ENCODE measurements at places on chromosomes 2 and 18. TPM values are rescaled to one million over a fixed set of nuclear protein-coding genes. Genes with fewer than 3 reads are reported as not detected.

GRCh38 chr2:95225658-95226057, 18.3 kb downstream of the ZNF892 start:
- H3K27ac ChIP-seq: no peak overlapping the region
- H3K27me3 ChIP-seq: no peaks in the 10 kb centered on the region
- no peak for ATAC-seq

- ATAC-seq: peak; percentile 48
- H3K27ac ChIP-seq: peak within 1 kb of the TSS; percentile 74
- no peaks in the 10 kb centered on the region for H3K27me3 ChIP-seq
- H3K4me1 ChIP-seq: peaks cover 14% of the 10 kb centered on the region
- no peaks in the 10 kb centered on the region for H3K36me3 ChIP-seq
Measured at GRCh38 chr18:34709750-34710441, at the start of gene DTNA. TSS of gene DTNA (plus strand) at chr18:34710298. CDS start at chr18:34755977, 45,679 bp downstream.

DNA sequence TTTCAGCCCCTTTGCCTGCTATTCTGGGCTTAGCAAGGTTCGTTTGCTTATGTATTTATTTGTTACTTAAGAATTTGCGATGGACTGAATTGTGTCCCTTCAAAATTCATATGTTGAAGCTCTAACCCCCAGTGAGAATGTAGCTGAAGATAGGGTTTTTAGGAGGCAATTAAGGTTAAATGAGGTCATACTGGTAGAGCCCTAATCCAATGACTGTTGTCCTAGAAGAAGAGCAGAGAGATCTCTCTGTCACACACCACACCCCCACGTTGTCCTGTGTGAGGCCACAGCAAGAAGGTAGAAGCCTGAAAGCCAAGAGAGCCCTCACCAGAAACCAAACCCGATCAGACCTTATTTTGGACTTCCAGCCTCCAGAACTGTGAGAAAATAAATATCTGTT, 66.7 kb downstream of the KIAA1328 start:
- no peak for ATAC-seq
- no peaks in the 10 kb centered on the region for H3K27me3 ChIP-seq
- no peaks in the 10 kb centered on the region for H3K36me3 ChIP-seq
- H3K27ac ChIP-seq: no peak overlapping the region
- no peak overlapping the region for H3K4me3 ChIP-seq

- no peaks in the 10 kb centered on the region for H3K27me3 ChIP-seq
- H3K4me3 ChIP-seq: no peak overlapping the region
- H3K4me1 ChIP-seq: no peaks in the 10 kb centered on the region
Measured at GRCh38 chr2:101622210-101623030, 75.1 kb upstream of the MAP4K4 start.

- H3K27me3 ChIP-seq: no peaks in the 10 kb centered on the region
- H3K27ac ChIP-seq: no peak overlapping the region
- no peak overlapping the region for H3K4me3 ChIP-seq
- ATAC-seq: no peak
- peaks cover 25% of the 10 kb centered on the region for H3K36me3 ChIP-seq
Measured at GRCh38 chr18:48777026-48777743, 173.6 kb downstream of the SMAD7 start.

GRCh38 chr2:150477347-150477746, 10.1 kb downstream of the RND3 start:
- peaks cover 54% of the 10 kb centered on the region for H3K4me1 ChIP-seq
- H3K36me3 ChIP-seq: no peaks in the 10 kb centered on the region
- no peak for ATAC-seq
- H3K4me3 ChIP-seq: peak overlapping the region; percentile 5

- no peak overlapping the region for H3K4me3 ChIP-seq
- H3K36me3 ChIP-seq: no peaks in the 10 kb centered on the region
- no peak overlapping the region for H3K27ac ChIP-seq
- no peaks in the 10 kb centered on the region for H3K27me3 ChIP-seq
Measured at GRCh38 chr18:56245866-56246580, 392.4 kb downstream of the TXNL1 start.

CAPN14 gene
- 1.7 TPM for total RNA-seq

- no peak for ATAC-seq
- H3K4me1 ChIP-seq: no peaks in the 10 kb centered on the region
- no peaks in the 10 kb centered on the region for H3K36me3 ChIP-seq
- H3K4me3 ChIP-seq: no peak overlapping the region
- H3K27me3 ChIP-seq: no peaks in the 10 kb centered on the region
Measured at GRCh38 chr18:1294229-1294628, 389.6 kb downstream of the ADCYAP1 start.

- H3K4me3 ChIP-seq: no peak overlapping the region
- no peak for ATAC-seq
- no peaks in the 10 kb centered on the region for H3K36me3 ChIP-seq
- no peaks in the 10 kb centered on the region for H3K4me1 ChIP-seq
- H3K27me3 ChIP-seq: no peaks in the 10 kb centered on the region
Measured at GRCh38 chr2:8594731-8595427, 87.0 kb upstream of the ID2 start.

- H3K36me3 ChIP-seq: no peaks in the 10 kb centered on the region
- peak; percentile 72 for ATAC-seq
- no peak overlapping the region for H3K4me3 ChIP-seq
- H3K27me3 ChIP-seq: no peaks in the 10 kb centered on the region
- H3K4me1 ChIP-seq: peaks cover 11% of the 10 kb centered on the region
- H3K27ac ChIP-seq: no peak overlapping the region
Measured at GRCh38 chr2:85551698-85552678, 9.3 kb downstream of the GGCX start.

DNA sequence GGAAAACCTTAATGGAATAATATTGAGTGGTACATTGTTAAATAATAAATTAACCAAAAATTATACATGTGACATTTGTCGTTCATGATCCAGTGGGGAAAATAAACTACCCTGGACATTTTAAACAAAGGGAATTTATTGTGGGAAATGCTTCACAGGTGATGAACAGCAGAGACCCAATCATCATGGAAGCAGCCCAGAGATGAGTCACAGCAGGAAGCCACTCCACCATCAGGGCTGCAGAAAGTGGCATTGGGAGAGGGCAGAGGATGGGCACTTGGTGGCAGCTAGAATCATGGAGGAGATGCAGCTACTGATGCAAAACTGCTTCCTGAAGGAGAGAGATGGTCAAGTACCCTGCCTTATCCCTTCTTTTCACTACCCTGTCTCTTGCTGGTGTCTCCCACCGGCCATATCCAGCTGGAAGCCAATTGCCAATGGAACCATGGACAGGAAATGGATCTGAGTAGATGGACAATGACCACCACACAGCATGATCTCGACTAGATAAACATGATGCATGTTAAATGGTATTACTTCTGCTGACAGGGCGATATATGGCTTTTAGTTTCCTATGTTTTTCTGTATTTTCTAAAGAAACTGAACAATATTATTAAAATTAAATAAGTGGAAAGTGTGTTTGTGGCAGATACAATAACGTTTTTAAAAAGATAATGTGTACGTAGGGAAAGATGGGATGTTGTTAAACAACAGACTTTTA, 139.8 kb downstream of the RPIA start:
- no peak for ATAC-seq
- no peak overlapping the region for H3K4me3 ChIP-seq
- no peak overlapping the region for H3K27ac ChIP-seq
- H3K36me3 ChIP-seq: no peaks in the 10 kb centered on the region
- H3K27me3 ChIP-seq: peaks cover 25% of the 10 kb centered on the region

ASPRV1 gene
- 1.3 TPM for total RNA-seq

WNT6 gene
- 4.0 TPM for total RNA-seq
